ENCODE measurements at places on chromosomes 1 and 21.

- no peak for DNase-seq
Measured at GRCh38 chr1:5375481-5375880, 616.7 kb downstream of the NPHP4 start.

DNA sequence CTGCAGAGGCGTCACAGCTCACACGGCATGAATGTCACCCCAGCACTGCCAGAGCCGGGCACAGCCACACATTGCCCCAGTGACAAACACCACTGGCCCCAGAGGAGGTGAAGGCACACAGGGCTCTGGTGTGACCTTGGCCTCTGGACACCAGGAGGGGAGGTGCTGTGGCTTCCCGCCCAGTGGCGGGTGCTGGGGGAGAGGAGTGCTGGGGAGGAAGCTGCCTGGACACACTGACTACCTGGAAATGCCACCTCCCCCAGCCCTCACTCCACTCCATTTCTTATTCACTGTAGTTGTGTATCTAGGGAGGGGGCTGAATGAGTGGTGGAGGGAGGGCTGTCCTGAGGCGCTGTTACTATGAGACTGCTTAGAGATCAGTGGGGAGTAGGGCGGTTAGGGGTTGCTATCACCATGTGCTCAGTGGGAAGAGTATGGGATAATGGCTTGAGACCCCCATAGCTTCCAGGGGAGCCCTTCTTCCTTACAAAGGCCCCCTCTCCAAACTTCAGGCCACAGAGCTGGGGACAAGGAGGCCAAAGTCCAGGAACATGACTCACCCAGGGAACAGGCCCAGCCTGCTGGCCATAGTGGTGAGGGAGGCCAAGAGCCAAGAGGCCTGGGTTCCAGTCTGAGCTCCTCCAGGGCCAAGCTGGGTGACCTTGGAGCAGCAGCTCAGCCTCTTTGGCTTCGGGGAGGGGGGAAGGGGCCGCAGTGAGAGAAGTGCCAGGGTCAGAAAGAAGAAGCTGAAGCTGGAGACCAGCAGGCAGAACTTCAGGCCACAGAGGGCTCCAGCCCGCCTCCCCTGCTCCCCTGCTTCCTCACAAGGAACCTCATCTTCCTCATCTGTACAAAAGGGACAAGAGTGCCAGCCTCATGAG, 40.1 kb downstream of the AHDC1 start:
- DNase-seq: no peak

GRCh38 chr1:18458133-18459092, 22.3 kb upstream of the KLHDC7A start:
- no peak for DNase-seq

DNA sequence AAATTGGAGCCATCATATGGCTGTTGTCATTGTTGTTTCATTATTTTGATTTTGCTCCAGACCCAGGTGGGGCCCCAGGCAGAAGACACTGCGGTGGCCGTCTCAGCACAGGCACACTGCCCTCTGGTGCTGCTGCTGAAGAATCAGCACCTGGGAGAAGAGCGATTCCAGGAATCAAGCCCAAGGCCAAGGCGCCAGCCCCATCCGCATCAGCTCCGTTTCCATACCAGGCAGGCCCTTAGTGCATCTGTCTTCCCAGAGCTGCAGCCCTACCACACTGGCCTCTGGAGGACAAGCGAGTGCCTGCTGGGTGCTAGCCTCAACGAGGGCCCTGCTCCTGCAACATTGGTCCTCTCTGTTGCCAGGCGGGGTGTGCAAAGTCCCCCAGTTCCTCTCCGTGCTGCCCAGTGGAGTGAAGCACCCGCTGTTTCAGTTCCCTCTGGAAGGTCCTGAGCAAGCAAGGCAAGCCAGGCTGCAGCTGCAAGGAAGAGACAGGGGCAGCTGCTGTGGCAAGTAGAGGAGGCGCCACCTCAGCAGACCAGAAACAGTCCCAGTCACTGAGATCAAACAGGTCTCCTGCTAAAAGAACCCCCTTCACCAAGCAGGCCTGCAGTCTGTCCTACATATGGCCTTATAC, 5.2 kb downstream of the GRIK3 start:
- peak; percentile 8 for DNase-seq

- no peak for DNase-seq
Measured at GRCh38 chr1:2299131-2299627, 71.1 kb downstream of the SKI start.

- peak; percentile 68 for DNase-seq
Measured at GRCh38 chr1:234271243-234271606, 102.0 kb upstream of the COA6 start.

- DNase-seq: no peak
Measured at GRCh38 chr1:162696286-162696862, 64.1 kb downstream of the DDR2 start.

DNA sequence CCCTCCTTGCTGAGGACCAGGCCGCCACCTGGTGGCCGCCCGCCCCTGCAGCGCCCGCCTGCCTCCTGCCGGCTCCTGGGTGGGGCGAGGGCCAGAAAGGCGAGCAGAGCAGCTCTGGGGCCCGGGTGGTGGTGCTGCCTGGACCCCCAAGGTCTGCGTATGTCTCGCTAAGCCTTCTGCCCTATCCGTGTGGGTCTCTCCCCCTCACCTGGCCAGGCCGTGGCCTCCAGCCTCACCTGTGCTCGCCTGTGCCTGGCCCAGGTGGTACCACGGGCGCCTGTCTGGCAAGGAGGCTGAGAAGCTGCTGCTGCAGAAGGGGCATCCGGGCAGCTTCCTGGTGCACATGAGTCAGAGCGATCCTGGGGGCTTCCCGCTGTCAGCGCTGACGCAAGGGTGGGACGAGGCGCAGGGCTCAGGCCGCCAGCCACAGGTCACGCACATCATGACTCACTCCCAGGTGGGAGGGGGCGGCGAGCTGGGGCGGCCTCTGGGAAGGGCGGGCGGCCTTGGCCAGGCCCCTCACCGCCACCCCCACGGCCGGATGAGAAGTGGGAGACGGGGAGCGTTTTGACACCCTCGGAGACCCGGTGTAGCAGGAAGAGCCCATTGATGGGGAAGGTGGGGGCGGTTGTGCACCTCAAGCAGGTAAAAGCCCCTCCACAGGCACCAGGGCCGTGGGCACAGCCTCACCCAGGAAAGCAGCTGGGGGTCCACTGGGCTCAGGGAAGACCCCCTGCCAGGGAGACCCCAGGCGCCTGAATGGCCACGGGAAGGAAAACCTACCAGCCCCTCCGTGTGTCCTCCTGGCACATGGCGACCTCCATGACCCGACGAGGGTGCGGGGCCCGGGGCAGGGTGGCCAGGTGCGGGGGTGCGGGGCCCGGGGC, 9.9 kb downstream of the RNF223 start:
- peak; percentile 67 for DNase-seq

DNA sequence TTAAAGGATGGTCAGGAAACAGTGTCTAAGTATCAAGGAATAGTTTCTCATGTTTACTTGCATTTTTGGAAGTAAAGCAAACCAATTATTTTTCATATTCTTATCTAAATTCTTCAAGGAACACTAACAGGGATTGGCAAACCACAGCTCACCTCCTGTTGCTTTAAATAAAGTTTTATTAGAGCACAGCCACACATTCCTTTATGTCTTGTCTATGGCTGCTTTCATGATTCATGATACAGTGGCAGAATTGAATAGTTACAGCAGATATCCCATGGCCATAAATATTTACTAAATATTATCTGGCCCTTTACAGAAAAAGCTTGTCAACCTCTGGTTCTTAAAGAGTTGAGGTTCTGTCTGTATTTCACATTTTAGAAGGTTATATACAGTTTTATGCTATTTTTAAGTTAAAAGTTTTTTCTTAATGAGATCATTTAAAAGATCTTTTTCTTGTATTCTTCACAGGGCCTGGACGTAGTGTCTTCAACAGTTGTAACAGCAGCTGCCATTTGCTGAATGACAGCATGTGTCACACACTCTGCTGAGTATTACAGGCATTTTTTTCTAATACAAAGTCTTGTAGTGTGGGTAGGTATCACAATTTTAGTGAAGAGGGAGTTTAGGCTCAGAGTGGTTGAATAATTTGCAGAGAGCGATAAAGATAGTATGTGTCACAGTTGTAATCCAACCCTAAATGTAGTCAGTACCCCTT, 2.6 kb downstream of the ZNF691 start:
- no peak for DNase-seq

DNA sequence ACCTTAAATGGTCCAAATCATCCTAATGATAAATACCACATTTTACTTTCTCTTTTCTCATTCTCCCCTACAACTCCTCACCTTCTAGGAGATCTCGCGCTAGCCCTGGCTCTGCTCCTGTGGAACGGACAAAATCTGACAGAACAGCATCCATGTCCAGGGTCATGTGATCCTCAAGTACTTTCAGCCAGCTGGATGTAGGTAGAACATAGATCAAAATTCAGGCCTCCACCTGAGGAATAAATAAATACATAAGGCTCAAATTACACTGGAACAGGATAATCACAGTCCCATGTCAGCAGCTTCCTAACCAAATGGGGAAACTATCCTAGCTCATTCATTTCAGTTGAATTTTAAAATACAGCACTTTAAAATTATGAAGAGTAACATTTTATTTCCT, 33.2 kb downstream of the OTUD7B start:
- no peak for DNase-seq

Measured in GM12864 (cell line).